ENCODE measurements at places on chromosomes 12 and 14.

GRCh38 chr14:47526591-47527244, 148.7 kb downstream of the MDGA2 start:
- no peak for DNase-seq

DNA sequence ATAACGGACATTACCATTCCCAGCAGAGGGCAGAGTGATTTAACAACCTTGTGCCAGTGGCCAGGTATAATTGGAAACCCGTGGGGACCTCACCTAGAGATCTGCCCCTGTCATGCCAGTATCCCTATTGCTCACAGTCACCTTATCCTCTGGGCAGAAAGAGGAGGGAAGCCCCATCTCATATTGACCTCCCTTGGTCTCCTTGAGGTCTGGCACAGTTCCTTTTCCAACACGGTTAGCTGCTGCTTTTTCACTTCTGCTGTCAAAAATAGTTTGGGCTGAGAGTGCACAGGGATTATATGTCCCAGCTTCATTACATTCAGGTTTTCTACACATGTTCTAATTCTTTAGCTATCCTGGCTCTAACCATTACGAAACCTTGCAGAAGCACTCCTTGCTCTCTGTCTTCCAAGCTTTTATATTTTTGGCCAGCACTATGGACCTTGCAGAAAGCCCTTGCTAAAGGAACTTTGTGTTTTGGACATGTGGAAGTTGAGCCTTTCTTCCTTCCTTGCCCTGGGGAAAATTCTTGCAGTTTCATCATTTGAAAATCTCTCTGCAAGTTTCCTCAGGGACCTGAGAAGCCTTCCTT, 111.7 kb upstream of the MIS18BP1 start:
- no peak for DNase-seq

GRCh38 chr12:3534511-3534910, 43.5 kb downstream of the PRMT8 start:
- no peak for DNase-seq

- no peak for DNase-seq
These were observed 30.7 kb upstream of the MANSC4 start for GRCh38 chr12:27810756-27811155.

DNA sequence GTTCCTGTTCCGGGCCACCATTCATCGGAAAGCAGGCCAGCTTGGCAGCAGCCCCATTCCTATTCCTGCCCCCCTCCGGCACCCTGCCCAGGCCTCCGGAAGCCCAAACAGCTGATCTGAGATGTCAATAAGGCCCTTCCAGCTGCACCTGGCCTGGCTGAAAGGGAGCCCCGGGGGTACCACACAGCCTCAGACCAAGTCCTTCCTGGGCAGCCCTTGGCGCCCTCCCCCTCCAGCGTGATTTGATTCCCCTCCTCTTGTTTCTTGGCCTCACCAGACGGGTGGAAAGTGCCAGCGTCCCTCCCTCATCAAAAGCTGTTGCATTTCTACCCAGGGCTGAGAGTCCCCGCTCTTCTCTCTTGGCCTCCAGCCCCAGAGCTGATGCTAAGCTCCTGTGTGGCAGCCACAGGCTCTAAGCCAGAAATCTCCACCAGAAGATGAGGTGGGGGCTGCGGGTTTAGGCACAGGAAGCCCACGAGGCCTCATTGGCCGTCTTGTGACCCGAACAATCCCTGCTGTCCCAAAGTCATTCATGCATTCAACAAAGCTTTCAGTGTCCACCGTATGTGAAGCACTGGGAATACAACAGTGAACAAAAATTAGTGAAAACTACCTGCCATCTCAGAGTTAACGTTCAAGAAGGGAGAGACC, 215.4 kb downstream of the SLC41A2 start:
- DNase-seq: peak; percentile 73

- no peak for DNase-seq
These were observed 2.0 kb downstream of the FAM177A1 start for GRCh38 chr14:35047976-35048513.

DNA sequence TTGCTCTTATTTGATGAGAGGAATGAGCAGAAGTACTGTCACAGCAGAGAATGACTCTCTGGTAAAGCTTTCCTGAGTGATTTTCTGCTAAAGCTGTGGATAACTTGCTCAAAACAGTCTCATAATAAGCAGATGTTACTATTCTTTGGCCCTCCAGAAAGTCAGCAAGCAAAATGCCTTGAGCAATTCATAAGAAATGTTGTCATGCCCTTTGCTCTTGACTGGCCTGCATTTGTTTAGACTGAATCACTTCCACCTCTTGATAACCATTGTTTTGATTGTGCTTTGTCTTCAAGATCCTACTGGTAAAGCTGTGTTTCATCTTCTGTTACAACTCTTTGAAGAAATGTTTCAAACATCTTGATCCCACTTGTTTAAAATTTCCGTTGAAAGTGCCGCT, 457.9 kb upstream of the FOXG1 start:
- DNase-seq: no peak

- no peak for DNase-seq
These were observed 4.5 kb upstream of the GMFB start for GRCh38 chr14:54493293-54493692.

DNA sequence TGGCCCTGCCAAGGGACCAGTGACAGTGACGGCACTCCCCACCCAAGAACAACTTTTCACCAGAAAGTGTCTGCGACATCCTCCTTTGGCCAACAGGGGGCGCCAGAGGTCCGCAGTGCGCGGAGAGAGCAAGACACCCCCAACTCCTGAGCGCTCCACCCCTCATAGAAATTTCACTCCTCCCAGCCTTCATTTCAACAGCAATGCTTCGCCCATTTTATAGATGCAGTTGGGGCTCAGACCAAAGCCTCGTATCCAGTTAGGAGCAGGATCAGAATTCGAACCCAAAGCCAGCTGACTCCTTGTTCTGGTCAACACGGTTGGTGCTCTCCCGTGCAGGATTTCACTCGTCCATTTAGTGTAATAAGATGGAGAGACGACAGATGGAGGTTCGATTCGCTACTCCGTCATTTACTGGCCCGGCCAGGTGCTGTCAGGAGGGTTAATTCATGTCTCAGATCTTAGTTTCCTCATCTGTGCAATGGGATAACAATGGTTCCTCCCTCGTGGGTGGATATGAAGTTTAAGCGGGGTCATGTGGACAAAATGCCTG, 2.4 kb upstream of the POP5 start:
- DNase-seq: peak; percentile 44

DNA sequence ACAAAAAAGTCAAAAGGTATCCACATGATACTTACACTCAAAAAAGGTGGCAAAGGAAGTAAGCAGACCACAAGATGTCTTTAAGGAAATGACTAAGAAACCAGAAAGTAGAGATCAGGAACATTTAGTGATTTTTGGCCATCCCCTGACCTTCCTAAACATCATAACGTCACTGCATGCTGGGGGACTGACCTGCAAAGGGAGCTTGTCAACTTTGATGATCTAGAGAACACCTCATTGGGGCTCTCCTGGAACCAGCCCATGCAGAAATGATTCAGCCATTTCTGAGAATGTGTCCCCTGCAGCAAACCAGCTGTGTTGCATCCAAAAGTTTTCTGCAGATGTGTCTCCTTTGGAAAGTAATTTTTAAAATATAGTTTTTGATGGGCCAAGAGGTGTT, 152.2 kb upstream of the RASSF8 start:
- DNase-seq: no peak

GRCh38 chr14:58428118-58428683, 682 bp downstream of the KIAA0586 start:
- no peak for DNase-seq

GRCh38 chr14:105117710-105118385, 50.7 kb downstream of the JAG2 start:
- no peak for DNase-seq

GRCh38 chr12:45216230-45216982, 511 bp downstream of the ANO6 start:
- DNase-seq: peak; percentile 36

GRCh38 chr12:48813465-48814261, 4.6 kb upstream of the CACNB3 start:
- DNase-seq: no peak

DNA sequence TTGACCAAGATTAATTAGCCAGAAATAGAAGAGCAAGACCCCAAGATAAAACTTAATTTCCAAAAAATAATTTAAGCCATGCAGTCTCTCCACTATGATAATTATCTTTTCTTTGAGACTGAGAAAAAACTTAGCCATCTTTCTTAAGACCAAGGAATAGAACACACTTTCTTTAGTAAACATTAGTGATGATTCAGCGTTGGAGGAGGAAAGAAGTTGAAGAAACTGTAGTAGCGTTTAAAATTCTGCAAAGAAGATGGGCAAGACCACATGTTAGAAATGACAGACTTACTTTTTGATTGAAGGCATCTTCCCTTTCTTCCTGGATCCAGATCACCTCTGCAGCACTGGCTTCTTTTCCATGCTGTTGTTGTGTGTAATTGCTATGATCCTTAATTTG, 124.8 kb upstream of the RASSF8 start:
- no peak for DNase-seq

- DNase-seq: no peak
These were observed 225.7 kb downstream of the KCNC2 start for GRCh38 chr12:74983917-74984316.

DNA sequence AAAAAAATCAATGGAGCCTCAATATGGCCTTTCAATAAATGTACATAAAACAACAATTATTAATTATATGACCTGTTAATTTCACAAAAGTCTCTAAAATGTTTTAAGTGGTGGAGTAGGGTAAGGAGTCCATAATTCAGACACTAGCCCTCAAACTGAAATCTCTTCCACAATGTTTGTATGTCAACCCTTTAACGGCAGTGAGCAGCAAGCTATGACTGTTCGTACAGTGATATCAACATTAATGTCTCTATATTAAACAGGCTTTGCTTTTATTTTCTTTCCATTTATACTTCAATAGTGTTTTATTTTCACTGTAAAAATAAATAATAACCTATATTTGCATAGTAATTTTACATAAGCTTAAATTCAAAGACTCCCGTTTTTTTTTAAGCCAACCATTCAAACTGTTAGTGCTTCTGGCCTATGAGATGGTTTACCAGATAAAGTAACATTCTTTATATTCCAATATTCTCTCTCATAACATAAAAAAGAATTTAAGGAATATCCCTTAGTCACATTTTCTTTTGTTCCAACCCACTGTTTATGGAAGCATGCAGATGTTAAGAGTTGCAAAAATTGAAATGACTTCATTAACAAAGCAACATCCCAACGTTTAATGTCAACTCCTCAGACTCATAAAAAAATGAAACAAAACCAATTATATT, 2.3 kb downstream of the CDK17 start:
- DNase-seq: no peak

- DNase-seq: no peak
These were observed 5.7 kb downstream of the SHMT2 start for GRCh38 chr12:57235017-57235727.

GRCh38 chr12:21650997-21651396, 6.6 kb downstream of the LDHB start:
- no peak for DNase-seq

- no peak for DNase-seq
These were observed 34.1 kb downstream of the RAD51B start for GRCh38 chr14:67853715-67854114.

DNA sequence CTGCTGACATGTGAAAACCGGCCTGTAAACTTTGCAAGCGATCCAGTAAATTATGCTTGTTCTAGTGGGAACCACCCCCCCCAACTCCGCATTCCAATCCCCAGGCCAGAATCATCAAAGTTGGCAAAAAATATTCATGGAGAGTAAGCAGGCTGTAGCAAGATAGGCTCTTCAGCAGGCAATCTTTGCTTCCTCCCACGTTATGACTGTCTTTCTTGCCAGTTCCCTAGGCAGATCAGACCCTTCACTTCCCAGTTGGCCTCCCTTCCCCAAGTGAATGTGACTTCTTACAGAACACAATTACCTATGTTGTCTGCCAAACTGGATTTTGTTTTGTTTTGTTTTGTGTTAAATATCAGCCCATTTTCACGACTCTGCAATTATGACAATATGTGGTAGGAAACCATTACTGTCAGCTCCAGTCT, 1.2 kb upstream of the PTGER2 start:
- no peak for DNase-seq

DNA sequence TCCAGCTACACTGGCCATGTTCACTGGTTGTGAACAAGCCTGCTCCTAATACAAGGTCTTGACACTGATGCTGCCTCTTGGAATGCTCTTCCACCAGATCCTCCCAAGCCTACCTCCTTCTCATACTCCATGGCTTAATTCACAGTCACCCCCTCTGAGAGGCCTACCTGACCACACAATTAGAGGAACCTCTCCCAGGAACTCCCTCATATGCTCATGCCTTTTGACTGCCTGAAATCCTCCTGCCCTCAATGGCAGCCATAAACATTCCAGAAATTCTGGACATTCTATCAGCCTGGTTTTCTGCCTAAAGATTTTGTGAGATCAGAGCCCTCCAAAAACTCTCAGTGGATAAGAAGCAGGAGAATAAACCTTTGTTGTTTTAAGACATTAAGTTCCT, 340.2 kb downstream of the C12orf75 start:
- DNase-seq: no peak

DNA sequence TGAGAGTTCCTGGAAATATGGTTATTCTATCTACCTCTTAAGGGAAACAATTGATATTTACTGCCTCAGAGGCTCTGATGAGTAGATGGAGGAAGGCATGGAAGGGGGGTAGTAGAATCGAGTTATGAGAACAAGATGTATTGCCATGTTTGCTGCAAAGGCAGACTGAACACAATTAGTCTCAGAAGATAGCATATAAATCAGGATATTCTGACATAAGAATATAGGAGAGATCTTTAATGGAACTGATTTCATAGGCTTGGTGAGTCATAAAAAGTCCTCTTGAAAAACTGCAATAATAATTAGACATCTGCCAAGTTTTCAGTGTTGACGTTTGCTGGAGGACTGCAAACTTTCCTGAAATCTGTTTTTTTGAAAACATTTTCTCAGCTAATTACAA, 636.1 kb downstream of the TMTC2 start:
- no peak for DNase-seq

- no peak for DNase-seq
These were observed 431.6 kb downstream of the RAD51B start for GRCh38 chr14:68250927-68251768.

DNA sequence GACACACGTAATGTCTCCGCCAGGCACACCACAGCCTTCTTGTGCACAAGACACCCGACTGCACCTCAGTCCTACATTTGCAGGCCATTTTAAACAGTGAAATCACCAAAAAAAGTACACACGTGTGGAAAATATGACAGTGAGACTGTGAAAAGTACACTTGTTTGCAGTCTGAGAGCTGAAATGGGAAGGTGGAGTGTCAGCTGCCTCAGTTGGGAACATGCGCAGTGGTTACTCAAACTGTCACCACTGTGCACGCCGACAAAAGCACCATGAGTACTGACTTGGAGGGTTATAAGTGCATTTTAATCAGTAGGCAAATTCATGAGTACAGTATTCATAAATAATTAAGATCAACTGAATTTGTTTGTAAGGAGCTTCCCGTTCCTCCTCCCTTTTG, 15.8 kb downstream of the VPS33A start:
- DNase-seq: no peak

GRCh38 chr12:110117956-110118685, 6.0 kb upstream of the IFT81 start:
- DNase-seq: no peak

GRCh38 chr14:51578853-51579252, 72.9 kb upstream of the FRMD6 start:
- DNase-seq: no peak

- no peak for DNase-seq
These were observed 47.5 kb downstream of the GARIN6 start for GRCh38 chr12:99695050-99695449.

Data from COR-L47 (cell line).